ENCODE measurements at places on chromosomes 3 and 15.

DNA sequence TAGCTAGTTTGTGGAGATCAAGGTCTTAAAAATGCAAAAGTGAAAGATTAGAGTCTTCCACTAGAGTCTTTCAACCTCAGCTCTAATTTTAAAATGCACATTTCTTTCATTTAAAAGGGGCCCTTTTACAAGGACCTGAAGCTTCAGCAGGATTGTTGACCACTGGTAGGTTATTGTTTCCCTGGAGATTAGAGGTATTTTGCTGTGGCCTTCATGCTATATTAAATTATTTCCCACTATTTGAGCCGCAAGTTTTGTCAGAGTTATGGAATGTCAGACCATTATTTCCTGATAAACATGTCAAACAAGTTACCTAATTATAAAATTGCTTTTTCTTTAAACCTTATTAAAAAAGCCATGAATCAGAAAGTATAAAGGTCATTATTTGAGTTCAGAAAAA, 103.1 kb upstream of the CCNL1 start:
- no peak for DNase-seq

DNA sequence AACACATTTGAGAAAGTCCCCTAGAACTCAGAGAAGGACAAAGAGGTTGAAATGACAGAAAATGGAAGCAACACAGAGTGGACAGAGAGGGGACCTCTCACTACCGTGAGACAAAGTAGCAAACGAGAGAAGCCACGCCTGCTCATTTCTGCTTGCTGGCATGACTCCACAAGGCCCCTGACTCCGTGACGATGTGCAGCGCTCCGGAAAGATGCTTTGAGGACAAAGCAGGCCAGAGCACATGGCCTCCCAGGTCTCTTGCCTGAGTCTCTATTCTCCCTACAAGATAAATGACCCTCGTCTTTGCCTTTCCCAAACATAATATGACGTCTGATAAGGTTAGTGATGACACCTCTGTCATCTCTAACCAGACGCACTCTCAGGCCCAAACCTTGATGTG, 63.8 kb upstream of the CTSH start:
- DNase-seq = no peak

DNA sequence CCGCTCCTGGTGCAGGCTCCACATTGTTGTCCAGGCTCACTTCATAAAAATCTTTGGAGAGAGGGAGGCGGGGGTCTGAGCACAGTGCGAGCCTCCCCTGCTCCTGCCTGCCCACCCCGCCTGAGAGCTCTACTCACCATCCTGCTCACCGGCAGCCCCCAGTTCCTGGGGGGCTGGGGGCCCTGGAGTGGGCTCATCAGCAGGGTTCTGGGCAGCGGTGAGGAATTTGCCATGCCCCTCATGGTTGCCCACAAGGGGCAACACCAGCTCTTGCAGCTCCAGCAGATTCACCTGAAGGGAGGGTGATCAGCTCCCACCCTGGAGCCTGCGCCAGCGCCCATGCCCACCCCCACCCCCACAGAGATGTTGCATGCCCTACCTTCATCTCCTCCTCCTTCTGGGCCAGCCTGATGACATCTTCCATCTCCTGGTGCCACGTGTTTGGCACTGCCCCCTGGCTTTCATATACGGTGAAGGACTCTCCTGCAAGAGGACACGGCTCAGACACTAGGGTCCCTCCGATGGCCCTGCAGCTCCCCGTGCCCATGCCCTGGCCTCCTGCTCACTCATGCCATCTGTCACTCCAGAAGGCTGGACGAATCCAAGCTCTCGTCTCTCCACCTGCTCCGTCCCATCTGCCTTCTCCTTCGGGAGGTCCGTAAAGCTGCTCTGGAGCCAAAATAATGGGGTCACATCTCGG, 162.1 kb downstream of the TBC1D2B start:
- no peak for DNase-seq

- DNase-seq = no peak
Measured at GRCh38 chr15:100332721-100333120, 9.1 kb downstream of the ADAMTS17 start.

DNA sequence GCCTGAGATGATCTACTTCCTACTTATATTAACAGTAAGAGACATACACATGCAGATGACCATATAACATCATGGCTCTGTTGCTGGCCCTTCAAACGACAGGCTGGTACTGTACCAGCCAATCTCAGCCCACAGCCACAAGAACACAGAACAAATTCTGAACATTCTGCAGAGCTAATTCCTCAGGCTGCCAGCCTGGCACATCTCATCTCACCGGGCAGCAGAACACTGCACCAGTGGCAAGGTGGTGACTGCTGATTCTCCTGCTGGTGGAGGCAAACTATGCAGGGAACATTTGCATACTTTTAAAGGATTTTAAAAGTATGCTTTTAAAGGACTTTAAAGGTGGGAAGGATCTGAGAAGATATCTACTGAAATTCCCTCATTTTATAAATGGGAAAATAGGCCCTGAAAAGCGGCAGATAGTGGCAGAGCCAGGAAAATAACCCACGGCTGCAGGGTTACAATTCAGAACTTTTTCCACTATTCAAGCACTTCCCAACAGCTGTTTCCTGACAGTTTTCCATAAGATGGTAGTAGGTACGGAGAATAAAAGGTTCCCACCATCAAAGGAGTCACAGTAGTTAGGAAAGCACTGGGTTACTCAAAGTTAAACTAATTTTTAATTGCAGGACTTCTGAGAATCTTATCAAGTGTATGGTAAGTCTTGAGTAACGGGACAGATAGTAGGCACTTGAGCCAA, 37.3 kb downstream of the SUMF1 start:
- DNase-seq = no peak

GRCh38 chr3:9761919-9762318, 7.8 kb downstream of the CAMK1 start:
- DNase-seq = no peak

DNA sequence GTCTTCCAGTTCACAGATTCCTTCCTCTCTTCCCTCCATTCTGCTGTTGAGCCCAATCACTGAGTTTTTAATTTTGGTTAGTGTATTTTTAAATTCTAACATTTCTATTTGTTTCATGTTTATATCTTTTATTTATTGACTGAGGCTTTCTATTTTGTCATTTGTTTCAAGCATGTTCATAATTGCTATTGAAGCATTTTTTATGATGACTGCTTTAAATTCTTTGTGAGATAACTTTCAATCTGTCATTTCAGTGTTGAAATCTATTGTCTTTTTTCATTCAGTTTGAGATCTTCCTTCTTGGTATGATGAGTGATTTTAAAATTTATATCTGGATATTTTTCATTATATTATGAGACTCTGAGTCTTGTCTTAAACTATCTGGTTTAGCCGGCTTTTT, 192.3 kb downstream of the RPLP1 start:
- no peak for DNase-seq

DNA sequence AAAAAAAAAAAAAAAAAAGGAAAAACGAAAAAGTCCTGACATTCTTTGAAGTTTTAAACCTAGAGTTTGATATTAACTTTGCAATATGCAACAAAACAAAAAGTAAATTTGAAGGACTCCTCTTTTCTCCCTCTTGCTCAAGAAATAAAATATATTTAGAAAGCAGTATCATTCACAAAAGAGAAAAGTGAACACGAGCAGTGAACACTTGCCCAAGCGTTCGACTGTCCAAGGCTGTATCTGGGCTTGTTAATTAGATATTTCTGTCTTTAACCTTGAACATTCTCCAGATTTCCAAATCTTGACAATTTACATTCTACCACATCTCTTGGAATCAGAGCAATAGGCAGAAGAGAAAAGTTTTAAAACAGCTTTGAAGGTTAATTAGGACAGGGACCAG, 357.7 kb downstream of the TIGIT start:
- DNase-seq = no peak

GRCh38 chr3:135161425-135161824, 366.4 kb downstream of the EPHB1 start:
- no peak for DNase-seq

GRCh38 chr15:83067638-83067962, 548 bp upstream of the BTBD1 start:
- no peak for DNase-seq

DNA sequence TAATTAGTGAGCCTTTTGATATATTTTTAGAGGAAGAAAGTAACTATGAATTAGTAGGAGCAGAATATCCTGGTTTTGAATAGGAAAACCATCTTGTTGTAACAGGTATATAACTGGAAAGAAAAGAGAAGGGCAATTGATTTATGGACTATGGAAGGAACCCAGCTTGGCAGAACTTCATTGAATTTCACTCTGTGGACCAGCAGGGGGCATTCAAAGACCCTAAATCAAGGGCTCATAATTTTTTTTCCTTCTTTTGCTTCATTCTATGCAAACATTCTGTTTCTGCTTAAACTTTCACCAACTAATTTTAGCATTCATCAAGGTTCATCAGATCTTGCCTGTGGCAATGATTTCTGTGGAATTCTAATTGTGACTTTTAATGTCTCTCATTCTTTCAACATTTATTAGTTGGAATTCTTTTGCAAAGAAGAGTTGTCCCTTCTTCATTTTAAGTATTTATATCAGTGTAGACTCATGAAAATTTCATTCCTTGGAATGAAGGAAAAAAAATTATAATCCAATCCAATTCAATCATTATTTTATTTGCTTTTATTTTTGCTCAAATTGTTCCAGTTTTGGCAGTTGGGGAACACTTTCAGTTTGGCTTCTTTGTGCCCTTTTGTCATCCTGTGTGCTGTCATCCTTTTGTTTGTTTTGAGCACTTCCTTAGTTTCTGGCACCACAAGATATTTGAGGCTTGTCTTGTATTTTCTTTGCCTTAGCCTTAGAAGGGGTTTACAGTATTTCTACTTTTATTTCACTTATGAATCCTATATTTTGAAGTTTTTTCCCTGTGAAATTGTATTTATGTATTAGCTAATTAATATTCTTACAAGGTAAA, 30.4 kb downstream of the NXPE3 start:
- no peak for DNase-seq

- no peak for DNase-seq
Measured at GRCh38 chr3:178915365-178915764, 156.2 kb downstream of the ZMAT3 start.

- DNase-seq = no peak
Measured at GRCh38 chr3:59381282-59381681, 331.5 kb upstream of the CFAP20DC start.

- no peak for DNase-seq
Measured at GRCh38 chr3:150497956-150498355, 48.3 kb downstream of the SERP1 start.

DNA sequence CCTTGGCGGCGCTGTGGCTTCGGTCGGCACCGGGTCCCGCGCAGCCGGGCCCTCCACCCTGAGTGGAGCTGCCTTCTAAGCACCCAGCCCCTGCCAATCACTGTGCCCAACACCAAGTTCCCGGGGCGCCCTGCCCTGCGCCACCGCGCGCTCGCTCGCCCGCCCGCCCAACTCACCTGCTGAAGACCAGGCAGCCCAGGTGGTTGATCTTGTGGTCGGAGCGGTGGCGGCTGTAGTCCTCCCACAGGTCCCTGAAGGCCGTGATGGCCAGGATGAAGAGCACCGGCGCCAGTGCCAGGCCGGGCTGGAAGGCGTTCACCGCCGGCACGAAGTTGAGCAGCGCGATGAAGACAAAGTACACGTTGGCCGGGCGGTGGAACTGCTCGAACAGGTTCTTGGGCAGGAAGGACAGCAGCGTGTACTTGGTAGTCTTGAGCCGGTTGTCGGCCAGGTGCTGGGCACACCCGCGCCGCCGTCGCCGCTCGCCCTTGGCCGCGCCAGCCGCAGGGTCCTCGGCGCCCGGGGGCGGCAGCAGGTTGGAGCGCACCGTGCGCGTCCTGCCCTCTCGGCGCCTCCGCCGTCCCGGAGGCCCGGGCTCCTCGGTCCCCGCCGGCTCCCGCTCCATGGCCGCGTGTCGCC, 536 bp downstream of the ATP10A start:
- DNase-seq = no peak

Measured in smooth muscle cell of the brain vasculature (primary cell).